ENCODE measurements at places on chromosomes 12 and 14. TPM values are rescaled to one million over a fixed set of nuclear protein-coding genes. Genes with fewer than 3 reads are reported as not detected.
A peak's percentile ranks its signal among the peaks of the same experiment; 100 is the strongest.

The ZC2HC1C gene
- total RNA-seq: 4.8 TPM

The KLRG1 gene
- total RNA-seq: 0.40 TPM

The MYF6 gene
- not detected for total RNA-seq

The SBNO1 gene
- 31.0 TPM for total RNA-seq

The CAPZA3 gene
- total RNA-seq: not detected

The VCPKMT gene
- total RNA-seq: 5.4 TPM

The FGF23 gene
- total RNA-seq: not detected

The STAC3 gene
- 4.2 TPM for total RNA-seq

The SRSF9 gene
- 135 TPM for total RNA-seq

The SLC5A8 gene
- total RNA-seq: 0.06 TPM

The TAS2R13 gene
- 1.3 TPM for total RNA-seq

The PALS1 gene
- total RNA-seq: 52.3 TPM

The DPF3 gene
- total RNA-seq: 9.7 TPM

GRCh38 chr14:104393898-104394381 is 185.6 kb upstream of the C14orf180 start:
- DNase-seq: peak; percentile 34

- no peak for DNase-seq
Measured at GRCh38 chr14:62158779-62159178, 396.6 kb downstream of the SNAPC1 start.

- DNase-seq: no peak
Measured at GRCh38 chr12:131113568-131114270, 160.0 kb downstream of the ADGRD1 start.

GRCh38 chr12:76055393-76055792 is 23.8 kb upstream of the PHLDA1 start:
- no peak for DNase-seq

DNA sequence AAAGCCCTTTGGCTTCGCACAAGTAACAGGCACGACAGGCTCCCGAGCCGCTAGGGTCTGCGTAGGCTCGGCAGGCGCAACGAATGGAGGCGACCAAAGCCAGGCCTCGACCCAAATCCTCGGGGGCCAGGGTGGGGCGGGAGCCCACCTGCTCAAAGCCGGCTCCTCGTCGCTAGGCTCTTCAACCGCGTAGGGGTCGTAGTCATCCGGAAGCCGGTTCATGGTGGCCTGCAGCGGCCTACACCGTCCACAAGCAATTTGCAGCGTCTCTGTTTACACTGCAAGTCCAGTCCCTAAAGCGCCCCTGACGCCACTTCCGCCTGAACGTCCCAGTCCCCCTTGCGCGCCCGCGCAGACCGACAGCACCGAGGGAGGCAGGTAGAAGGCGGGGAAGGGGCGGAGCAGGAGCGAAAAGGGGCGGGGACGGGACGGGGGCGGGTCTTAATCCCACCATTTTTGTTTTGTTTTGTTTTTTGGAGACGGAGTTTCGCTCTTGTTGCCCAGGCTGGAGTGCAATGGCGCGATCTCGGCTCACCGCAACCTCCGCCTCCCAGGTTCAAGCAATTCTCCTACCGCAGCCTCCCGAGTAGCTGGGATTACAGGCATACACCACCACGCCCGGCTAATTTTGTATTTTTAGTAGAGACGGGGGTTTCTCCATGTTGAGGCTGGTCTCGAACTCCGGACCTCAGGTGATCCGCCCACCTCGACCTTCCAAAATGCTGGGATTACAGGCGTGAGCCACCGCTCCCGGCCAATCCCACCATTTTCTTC is at the start of gene EAPP:
EAPP (minus strand) TSS at position 295 of the 774 bp plus-strand sequence; CDS start at position 222, 73 bp downstream.
- DNase-seq: peak; percentile 99

GRCh38 chr12:31362115-31362758 is 36.3 kb upstream of the SINHCAF start:
- DNase-seq: peak; percentile 50

DNA sequence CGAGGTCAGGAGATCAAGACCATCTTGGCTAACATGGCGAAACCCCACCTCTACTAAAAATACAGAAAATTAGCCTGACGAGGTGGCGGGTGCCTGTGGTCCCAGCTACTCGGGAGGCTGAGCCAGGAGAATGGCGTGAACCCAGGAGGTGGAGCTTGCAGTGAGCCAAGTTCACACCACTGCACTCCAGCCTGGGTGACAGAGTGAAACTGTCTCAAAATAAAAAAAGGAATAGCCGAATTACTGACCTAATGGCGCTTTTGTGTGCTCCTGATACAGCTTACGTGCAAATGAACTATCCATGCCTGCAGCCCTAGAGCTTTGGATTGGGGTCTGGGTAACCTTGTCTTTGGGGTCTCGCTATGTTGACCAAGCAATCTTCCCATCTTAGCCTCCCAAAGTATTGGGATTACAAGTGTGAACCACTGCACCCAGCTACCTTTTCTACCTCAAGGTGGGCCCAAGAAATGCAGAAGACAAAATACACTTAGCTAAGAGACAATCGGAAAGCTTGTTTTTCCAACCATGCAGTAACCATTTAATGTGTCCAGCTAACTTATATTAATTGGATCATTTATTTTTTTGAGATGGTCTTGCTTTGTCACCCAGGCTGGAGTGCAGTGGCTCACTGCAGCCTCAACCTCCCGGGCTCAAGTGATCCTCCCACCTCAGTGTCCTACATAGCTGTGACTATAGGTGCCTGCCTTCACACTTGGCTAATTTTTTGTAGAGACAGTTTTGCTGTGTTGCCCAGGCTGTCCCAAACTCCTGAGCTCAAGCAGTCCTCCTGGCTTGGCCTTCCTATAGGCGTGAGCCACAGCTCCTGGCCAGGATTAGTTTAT is 5.5 kb downstream of the PABPN1 start:
- DNase-seq: no peak

DNA sequence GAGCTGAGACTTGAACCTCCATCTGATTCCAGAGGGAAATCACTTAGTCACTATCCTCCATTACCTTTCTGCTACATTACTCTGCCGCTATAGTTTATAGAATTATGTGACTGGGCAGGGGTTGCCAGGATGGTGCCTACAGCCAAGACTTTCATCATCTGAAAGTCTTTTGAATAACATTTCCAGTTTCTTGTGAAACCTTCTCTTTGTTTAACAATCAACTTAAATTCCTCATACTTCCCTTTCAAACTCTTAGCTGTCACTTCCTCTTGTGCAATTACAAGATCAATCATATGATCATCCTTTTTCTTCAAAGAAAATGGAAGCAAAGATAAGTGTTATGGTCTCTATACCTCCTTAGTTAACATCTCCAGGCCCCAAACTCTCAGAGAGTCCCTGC is 25.4 kb upstream of the PELI2 start:
- DNase-seq: no peak

DNA sequence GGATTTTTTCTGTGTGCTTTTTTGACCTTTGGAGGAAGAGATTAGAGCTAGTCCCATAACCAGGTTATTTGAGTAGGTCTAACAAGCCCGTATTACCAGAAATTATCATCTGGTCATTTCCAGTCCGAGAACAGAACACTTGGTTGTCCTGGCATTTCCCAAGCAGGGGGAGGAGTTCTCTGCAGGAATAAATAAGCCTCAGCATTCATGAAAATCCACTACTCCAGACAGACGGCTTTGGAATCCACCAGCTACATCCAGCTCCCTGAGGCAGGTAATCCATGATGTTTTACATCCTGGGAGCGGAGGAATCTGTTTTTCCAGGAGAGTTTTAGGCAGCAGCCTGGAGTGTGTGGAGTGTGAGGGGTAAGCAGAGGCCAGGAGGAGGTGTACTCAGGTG is at the start of gene SERPINA3:
SERPINA3 (plus strand) TSS at position 218 of the 400 bp plus-strand sequence. CDS start 2,051 bp downstream, outside the sequence.
- no peak for DNase-seq

DNA sequence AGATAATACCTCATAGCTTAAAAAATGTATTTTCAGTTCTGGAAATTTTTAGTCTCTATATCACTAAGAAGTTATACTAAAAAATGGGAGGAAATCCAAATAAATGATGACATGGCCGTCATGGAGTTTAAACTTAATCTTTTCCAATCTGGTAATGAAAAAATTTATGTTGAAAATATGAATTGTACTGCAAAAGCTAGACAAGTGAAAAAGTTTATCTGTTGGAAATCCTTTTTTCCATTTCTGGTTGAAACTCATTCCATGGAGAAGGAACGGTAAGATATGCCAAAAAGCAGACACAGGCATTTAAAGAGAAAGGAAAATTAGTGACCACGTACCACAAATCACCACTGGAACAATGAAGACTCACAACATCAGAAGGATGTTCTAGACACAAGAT is 314.2 kb upstream of the PRICKLE1 start:
- DNase-seq: no peak

GRCh38 chr12:7162691-7163114 is 26.8 kb upstream of the PEX5 start:
- DNase-seq: peak; percentile 42

- DNase-seq: no peak
Measured at GRCh38 chr12:124496584-124496983, 70.8 kb downstream of the NCOR2 start.

GRCh38 chr12:27780612-27781408 is 774 bp upstream of the MANSC4 start:
- peak; percentile 27 for DNase-seq

GRCh38 chr12:103844305-103844704 is 3.3 kb upstream of the NT5DC3 start:
- no peak for DNase-seq

GRCh38 chr12:123532808-123533649 is 490 bp downstream of the RILPL1 start:
- DNase-seq: peak; percentile 38

DNA sequence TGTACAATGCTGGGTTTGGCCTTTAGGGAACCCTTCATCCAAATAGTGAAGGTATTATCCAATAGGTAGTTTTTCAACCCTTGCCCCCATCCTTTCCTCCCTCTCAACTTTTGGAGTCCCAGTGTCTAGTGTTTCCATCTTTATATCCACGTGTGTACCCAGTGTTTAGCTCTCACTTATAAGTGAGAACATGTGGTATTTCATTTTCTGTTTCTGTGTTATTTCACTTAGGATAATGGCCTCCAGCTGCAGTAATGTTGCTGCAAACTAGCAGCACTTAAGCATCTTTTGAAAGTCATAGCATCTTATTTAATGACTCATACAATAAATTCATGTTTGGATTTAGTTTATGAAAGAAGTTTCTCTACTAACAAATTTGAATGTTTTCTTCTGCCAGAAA is 442.5 kb downstream of the NELL2 start:
- no peak for DNase-seq

DNA sequence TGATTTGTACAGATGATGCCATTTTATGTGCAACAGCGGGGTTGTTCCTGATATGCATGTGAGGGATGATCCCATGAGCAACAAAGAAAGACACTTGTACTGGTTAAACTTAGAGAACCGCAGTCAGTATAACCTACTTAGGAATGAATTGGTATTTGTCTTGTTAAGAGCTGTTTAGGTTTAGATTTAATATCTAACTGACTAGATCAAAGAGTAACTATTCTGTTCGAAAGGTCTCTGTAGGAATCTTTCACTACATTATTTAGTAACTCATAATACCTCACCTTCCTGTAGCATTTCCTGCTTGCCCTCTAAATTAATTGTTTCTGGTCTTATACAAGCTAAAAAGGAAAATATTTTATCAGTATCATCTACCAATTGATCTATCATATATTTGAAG is 350.4 kb downstream of the TRHDE start:
- DNase-seq: no peak

- DNase-seq: no peak
Measured at GRCh38 chr12:23546756-23547155, 402.7 kb downstream of the SOX5 start.

GRCh38 chr14:101246894-101247841 is 314.1 kb upstream of the DIO3 start:
- DNase-seq: no peak
